Karpas-422 (cell line): ENCODE measurements at places on chromosomes 5 and 9. TPM values are rescaled to one million over a fixed set of nuclear protein-coding genes. Genes with fewer than 3 reads are reported as not detected.

- no peaks in the 10 kb centered on the region for H3K36me3 ChIP-seq
- DNase-seq = no peak
- H3K27me3 ChIP-seq = no peaks in the 10 kb centered on the region
- no peak overlapping the region for H3K4me3 ChIP-seq
- no peak overlapping the region for H3K27ac ChIP-seq
Observed at GRCh38 chr5:10536511-10536910, 27.4 kb upstream of the ANKRD33B start.

- peaks cover 69% of the 10 kb centered on the region for H3K4me1 ChIP-seq
- H3K27me3 ChIP-seq = no peaks in the 10 kb centered on the region
- H3K36me3 ChIP-seq = peaks cover 6% of the 10 kb centered on the region; the same call in 1 of the 2 replicates
- peak within 1 kb of the TSS; percentile 94 for H3K27ac ChIP-seq
- H3K4me3 ChIP-seq = peak within 1 kb of the TSS; percentile 96
Observed at GRCh38 chr9:97632985-97633858, at the start of the genes NCBP1 and TSTD2. NCBP1 (plus strand) TSS chr9:97633821; CDS start chr9:97633882, 61 bp downstream. TSTD2 (minus strand) TSS chr9:97633368; CDS start chr9:97627562, 5,806 bp downstream.

- no peak overlapping the region for H3K27ac ChIP-seq
- H3K4me3 ChIP-seq = no peak overlapping the region
- no peaks in the 10 kb centered on the region for H3K4me1 ChIP-seq
- DNase-seq = no peak
- no peaks in the 10 kb centered on the region for H3K27me3 ChIP-seq
Observed at GRCh38 chr5:67809589-67809988, 406.0 kb upstream of the PIK3R1 start.

- peaks cover 12% of the 10 kb centered on the region; the same call in 1 of the 2 replicates for H3K36me3 ChIP-seq
- H3K27ac ChIP-seq = no peak overlapping the region
- H3K27me3 ChIP-seq = no peaks in the 10 kb centered on the region
- no peaks in the 10 kb centered on the region for H3K4me1 ChIP-seq
- H3K4me3 ChIP-seq = no peak overlapping the region
Observed at GRCh38 chr5:172077664-172078425, 71.4 kb upstream of the FBXW11 start.

GRCh38 chr9:88777498-88778312 lies 213.6 kb upstream of the S1PR3 start:
- H3K4me1 ChIP-seq = peaks cover 10% of the 10 kb centered on the region
- no peaks in the 10 kb centered on the region for H3K36me3 ChIP-seq
- H3K4me3 ChIP-seq = no peak overlapping the region

DNA sequence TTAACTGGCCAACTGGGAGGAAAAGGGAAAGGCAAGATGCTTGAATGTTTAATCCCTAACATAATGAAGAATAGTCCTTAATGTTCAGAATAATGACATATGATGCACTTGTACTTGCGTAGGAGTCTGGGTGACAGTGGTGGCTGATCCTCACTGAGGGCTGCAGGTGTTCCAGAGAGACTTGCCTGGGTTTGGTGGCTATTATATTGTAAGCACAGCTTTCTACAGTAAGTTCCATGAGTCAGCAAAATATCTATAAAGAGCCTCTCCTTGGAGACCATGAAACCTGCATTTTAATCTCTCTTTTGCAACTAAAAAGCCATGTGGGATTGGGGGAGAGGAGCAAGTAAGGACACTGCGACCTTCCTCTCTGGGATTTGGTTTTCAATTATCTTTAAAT lies 1.9 kb upstream of the NPR2 start:
- no peak overlapping the region for H3K4me3 ChIP-seq

GRCh38 chr9:33438926-33439680 lies 8.3 kb downstream of the AQP3 start:
- peaks cover 5% of the 10 kb centered on the region for H3K4me1 ChIP-seq
- DNase-seq = no peak
- no peak overlapping the region for H3K27ac ChIP-seq
- H3K27me3 ChIP-seq = no peaks in the 10 kb centered on the region
- H3K36me3 ChIP-seq = no peaks in the 10 kb centered on the region

- no peaks in the 10 kb centered on the region for H3K27me3 ChIP-seq
- DNase-seq = no peak
- H3K36me3 ChIP-seq = no peaks in the 10 kb centered on the region; the same call in 1 of the 2 replicates
- H3K4me1 ChIP-seq = peaks cover 46% of the 10 kb centered on the region
Observed at GRCh38 chr5:157859227-157859575, 256 bp upstream of the CLINT1 start.

- no peaks in the 10 kb centered on the region for H3K27me3 ChIP-seq
- H3K27ac ChIP-seq = no peak overlapping the region
- H3K4me3 ChIP-seq = no peak overlapping the region
- no peaks in the 10 kb centered on the region for H3K36me3 ChIP-seq
Observed at GRCh38 chr5:15539951-15540350, 40.0 kb downstream of the FBXL7 start.

- no peak overlapping the region for H3K4me3 ChIP-seq
- no peaks in the 10 kb centered on the region for H3K27me3 ChIP-seq
Observed at GRCh38 chr5:171578049-171578828, 158.8 kb downstream of the FGF18 start.

DNA sequence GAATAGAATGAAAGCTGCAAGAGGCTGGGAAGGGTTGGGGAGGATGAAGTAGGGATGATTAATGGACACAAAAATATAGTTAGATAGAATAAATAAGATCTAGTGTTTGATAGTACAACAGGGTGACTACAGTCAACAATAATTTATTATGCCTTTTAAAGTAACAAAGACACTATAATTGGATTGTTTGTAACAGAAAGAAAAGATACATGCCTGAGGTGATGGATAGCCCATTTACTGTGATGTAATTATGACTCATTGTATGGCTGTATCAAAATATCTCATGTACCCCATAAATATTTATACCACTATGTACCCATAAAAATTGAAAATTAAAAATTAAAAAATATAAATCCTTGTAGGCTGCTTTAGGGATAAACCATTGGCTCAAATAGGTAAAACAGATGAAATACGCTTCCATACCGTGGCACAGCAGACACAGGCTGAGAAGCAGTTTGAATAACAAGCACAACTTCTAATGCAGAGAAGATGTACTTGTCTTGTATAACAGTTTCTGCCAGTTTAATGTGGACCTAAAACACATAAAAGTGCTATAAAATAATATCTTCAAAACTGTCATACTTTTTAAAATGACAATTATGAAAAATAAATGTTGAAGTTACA lies 34.9 kb downstream of the APBA1 start:
- H3K27ac ChIP-seq = no peak overlapping the region
- DNase-seq = no peak
- H3K36me3 ChIP-seq = no peaks in the 10 kb centered on the region
- H3K27me3 ChIP-seq = no peaks in the 10 kb centered on the region
- no peak overlapping the region for H3K4me3 ChIP-seq

DNA sequence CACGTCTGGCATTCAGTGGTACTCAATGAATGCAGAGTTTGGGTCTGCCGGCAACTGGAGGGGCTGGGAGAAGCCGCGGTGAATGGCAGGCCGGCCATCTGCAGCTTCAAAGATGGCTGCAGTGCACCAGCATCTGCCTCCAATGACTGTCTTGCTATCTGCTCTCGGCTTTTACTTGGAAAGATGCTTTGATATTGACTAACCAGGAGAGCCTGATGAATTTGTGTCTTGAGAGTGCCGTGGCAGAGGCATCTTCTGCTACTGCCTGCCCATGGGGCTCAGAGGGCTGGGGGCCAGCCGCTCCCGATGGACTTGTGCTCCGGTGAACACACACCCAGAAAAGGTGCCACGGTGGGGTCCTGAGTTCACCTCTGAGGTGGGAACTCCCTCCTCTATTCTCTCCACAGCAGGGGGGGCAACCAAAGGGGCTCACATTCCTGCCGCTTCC lies 164.5 kb downstream of the COL23A1 start:
- no peak overlapping the region for H3K27ac ChIP-seq
- no peaks in the 10 kb centered on the region for H3K4me1 ChIP-seq
- DNase-seq = peak; percentile 28
- no peaks in the 10 kb centered on the region for H3K36me3 ChIP-seq
- no peak overlapping the region for H3K4me3 ChIP-seq
- H3K27me3 ChIP-seq = no peaks in the 10 kb centered on the region

- no peak overlapping the region for H3K27ac ChIP-seq
- no peaks in the 10 kb centered on the region for H3K36me3 ChIP-seq
- no peak for DNase-seq
- H3K4me1 ChIP-seq = no peaks in the 10 kb centered on the region
- no peaks in the 10 kb centered on the region for H3K27me3 ChIP-seq
Observed at GRCh38 chr9:115913696-115914095, 239.9 kb upstream of the PAPPA start.

GRCh38 chr5:14223372-14223771 lies 80.2 kb downstream of the TRIO start:
- no peaks in the 10 kb centered on the region for H3K36me3 ChIP-seq
- H3K27ac ChIP-seq = no peak overlapping the region
- no peak overlapping the region for H3K4me3 ChIP-seq
- H3K27me3 ChIP-seq = no peaks in the 10 kb centered on the region
- no peak for DNase-seq

DNA sequence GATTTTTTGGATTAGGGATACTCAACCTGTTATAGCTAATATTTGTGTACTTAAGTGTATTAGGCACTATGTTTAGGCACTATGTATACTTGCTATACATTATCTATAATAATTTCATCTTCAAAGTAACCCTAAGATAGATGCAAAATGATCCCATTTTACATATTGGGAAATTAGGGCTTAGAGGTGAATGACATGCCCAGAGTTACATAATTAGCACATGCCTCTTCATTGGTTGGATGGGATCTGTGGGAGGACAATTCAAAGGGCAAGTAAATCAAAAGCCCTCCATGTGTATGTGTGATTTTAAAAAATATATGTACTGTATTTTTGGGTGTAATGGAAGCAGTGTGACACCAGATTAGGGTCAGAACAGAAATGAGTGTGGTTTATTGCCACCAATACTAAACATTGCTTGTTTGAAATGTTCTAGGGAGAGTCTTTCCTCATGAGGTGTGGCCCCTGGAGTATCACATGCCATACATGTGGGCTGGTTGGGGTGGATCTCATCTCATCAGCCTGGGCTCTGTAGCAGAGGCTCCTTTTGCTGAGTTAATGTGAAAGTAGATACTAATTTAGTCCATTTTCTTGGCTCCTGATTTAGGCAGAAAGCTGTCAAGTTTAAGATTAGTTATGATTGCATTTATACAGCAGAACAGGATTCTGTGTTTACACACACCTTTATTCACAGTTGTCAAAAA lies 5.5 kb downstream of the C9orf85 start:
- no peak for DNase-seq
- H3K36me3 ChIP-seq = no peaks in the 10 kb centered on the region
- H3K4me1 ChIP-seq = peaks cover 45% of the 10 kb centered on the region

DNA sequence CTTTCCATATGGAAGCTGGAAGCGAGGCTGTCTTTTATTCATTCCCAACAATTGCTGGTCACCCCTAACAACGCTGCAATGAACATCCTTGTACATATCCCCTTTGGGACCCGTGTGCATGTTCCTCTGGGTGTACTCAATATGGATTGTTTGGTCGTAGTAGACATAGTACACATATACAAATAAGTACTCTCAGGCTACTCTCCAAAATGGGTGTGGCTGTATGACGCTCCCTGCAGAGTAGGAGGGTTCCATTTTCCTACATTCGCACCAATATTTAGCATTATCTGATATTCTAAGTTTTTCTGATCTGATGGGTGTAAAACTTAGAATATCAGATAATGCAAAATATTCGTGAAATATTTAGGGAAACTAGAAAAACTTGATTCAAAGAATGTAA lies 23.2 kb upstream of the NAA35 start:
- H3K4me1 ChIP-seq = no peaks in the 10 kb centered on the region
- no peaks in the 10 kb centered on the region for H3K36me3 ChIP-seq
- no peak for DNase-seq
- no peaks in the 10 kb centered on the region for H3K27me3 ChIP-seq
- H3K4me3 ChIP-seq = no peak overlapping the region
- H3K27ac ChIP-seq = no peak overlapping the region

- peaks cover 2% of the 10 kb centered on the region; the same call in 1 of the 2 replicates for H3K27me3 ChIP-seq
- H3K36me3 ChIP-seq = no peaks in the 10 kb centered on the region
- no peak overlapping the region for H3K4me3 ChIP-seq
- H3K27ac ChIP-seq = no peak overlapping the region
- DNase-seq = no peak
- H3K4me1 ChIP-seq = peaks cover 16% of the 10 kb centered on the region
Observed at GRCh38 chr5:148899993-148900392, 73.6 kb downstream of the ADRB2 start.

DNA sequence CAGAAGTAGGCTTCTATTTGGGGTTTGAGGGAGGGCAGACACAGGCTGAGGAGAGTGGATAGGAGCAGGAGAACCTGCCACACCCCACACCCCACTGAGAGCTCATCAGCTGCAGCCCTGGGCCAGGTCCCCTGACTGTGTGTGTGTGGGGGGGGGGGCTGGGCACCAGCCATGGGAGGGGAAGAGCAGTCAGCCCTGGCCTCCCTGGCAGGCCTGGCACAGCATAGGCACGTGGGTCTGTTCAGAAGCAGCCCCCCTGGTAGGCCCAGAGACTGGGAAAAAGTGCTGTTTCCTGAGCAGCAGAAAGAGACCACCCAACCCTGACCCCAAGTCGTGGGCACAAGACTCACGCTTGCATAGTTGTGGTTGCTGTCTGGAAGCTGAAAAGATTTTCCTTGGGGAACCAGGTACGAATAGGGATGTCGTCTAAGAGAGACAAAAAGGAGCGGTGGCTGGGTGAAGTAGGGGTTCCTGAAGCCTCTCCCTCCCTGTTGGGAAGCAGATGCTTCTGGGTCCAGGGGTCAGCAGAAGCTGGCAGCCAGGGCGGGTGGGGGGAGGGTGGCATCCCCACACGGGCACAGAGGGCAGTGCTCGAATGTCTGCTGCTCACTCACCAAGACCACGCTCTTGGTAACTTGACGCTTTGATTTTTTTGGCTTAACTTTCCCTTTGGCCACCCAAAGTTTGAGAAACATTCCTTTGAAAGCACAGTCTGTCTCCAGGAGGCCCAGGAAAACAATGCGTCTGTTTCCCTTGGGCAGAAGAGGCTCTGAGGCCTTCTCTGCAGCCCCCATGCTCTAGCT lies 2.9 kb downstream of the NSMF start:
- DNase-seq = no peak
- peak overlapping the region; percentile 90 for H3K27ac ChIP-seq
- H3K36me3 ChIP-seq = peaks cover 12% of the 10 kb centered on the region
- H3K4me1 ChIP-seq = peaks cover 56% of the 10 kb centered on the region
- no peaks in the 10 kb centered on the region for H3K27me3 ChIP-seq
- H3K4me3 ChIP-seq = peak overlapping the region; percentile 71; the same call in 1 of the 2 replicates

DNA sequence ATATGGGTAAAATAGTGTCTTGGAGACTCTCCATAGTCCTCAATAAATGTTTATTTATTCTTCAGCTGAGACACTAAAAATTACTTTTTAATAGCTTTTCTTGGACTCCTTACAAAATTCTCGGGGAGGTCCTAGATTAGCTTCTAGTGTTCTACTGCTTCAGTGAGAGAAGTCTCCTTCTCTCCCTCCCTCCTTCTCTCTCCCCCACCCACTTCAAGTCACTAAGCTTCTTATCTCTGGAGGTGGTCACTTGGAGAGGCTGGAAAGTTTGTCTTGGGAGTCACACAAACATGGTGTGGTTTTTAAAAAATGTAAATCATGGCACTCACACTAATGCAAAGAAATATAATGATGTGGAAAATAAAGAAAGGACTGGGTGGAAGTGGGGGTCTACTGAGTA lies 64.1 kb downstream of the SEMA6A start:
- no peak overlapping the region for H3K27ac ChIP-seq
- DNase-seq = no peak
- H3K4me3 ChIP-seq = no peak overlapping the region
- no peaks in the 10 kb centered on the region for H3K4me1 ChIP-seq
- H3K27me3 ChIP-seq = no peaks in the 10 kb centered on the region

- no peak overlapping the region for H3K27ac ChIP-seq
- no peaks in the 10 kb centered on the region for H3K27me3 ChIP-seq
- no peak overlapping the region for H3K4me3 ChIP-seq
- no peaks in the 10 kb centered on the region for H3K4me1 ChIP-seq
Observed at GRCh38 chr5:108560166-108560565, 178.3 kb upstream of the FBXL17 start.

AP3S1 gene
- 137 and 188 TPM in 2 replicates for total RNA-seq

CTSV gene
- total RNA-seq = 0.22 and 6.5 TPM in 2 replicates

FOXD4 gene
- total RNA-seq = 0.93 and 2.4 TPM in 2 replicates

SPINK5 gene
- not detected in 2 replicates for total RNA-seq

MEIKIN gene
- total RNA-seq = not detected in 2 replicates
